ENCODE measurements at places on chromosomes 2 and 18.

DNA sequence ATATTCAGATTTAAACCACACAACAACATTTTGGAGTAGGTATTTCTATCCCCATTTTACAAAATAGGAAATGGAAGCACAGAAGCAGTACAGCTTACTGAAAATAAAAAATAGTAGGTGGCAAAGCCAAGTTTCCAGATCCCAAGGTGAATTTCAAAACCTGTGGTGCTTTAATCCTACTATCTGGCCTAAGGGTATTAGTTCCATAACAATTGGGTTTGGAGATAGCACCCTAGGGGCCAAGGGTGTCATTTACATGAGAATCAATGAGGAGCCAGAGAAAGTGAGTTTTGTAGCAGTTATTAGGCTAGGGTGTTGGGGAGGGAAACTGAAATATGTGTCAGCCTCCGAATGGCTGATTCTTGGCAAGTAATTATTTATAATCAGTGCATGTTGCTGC lies 24.9 kb downstream of the OSBPL6 start:
- no peak for DNase-seq

DNA sequence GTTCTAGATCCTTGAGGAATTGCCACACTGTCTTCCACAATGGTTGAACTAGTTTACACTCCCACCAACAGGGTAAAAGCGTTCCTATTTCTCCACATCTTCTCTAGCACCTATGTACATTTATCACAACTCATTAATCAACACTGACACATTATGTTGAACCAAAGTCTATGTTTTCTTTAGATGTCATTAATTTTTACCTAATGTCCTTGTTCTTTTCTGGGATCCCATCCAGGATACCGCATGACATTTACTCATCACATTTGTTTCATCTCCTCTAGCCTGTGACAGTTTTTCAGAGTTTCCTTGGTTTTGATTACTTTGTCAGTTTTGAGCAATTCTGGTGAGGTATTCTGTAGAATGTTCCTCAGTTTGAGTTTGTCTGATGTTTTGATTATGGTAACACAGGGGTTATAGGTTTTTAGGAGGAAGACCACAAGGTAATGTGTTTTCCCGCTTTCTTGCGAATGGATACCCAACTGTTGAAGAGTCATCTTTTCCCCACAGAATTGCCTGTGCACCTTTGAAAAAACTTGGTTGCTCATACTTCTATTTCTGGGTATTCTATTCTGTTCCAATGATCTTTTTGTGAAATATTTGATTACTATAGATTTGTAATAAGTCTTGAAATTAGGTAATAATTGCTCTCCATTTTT lies 3.0 kb upstream of the UGT1A9 start:
- no peak for DNase-seq

GRCh38 chr2:224024270-224024669 lies 14.8 kb downstream of the SERPINE2 start:
- no peak for DNase-seq

GRCh38 chr2:198137733-198138132 lies 333.3 kb downstream of the PLCL1 start:
- no peak for DNase-seq

DNA sequence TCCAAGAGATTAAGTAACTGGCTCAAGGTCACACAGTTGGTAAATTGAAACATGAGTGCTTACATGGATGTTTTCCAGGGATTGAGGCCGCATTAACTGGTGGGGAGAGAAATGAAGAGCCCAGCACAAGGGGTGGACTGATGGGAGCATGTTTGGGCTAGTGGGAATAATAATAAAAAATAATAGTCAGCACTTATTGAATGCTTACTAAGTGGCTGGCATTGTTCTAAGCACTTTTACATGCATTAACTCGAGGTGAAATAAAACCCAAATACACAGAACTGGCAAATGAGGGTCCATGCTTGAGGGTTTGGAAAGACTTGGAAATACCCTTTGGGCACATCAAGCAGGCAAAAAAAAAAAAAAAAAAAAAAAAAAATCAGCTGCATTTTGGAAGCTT lies 34.0 kb upstream of the CDK5R2 start:
- DNase-seq = no peak

- no peak for DNase-seq
Measured at GRCh38 chr2:171800639-171801038, 93.4 kb downstream of the SLC25A12 start.

- DNase-seq = no peak
Measured at GRCh38 chr18:9348766-9349165, 14.2 kb downstream of the TWSG1 start.

DNA sequence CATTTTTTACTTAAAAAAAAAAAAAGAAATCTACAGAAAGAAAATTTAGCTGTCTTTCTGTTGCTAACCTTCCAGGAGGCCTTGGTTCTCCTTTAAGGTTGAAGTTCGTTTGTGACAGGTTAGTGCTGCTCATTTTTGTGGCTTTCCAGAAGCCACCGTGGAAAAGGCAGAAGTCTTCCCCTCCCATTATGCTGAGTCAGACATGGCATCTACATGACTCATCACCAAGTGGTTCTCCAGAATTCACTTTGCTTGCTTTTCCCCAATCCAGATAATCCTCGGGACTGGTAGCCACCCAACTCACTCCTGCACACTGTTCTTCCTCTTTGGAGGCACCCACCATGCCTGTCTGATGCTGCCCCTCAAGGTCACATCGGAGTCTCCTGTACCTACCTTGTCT lies 228.7 kb downstream of the PIK3C3 start:
- no peak for DNase-seq

DNA sequence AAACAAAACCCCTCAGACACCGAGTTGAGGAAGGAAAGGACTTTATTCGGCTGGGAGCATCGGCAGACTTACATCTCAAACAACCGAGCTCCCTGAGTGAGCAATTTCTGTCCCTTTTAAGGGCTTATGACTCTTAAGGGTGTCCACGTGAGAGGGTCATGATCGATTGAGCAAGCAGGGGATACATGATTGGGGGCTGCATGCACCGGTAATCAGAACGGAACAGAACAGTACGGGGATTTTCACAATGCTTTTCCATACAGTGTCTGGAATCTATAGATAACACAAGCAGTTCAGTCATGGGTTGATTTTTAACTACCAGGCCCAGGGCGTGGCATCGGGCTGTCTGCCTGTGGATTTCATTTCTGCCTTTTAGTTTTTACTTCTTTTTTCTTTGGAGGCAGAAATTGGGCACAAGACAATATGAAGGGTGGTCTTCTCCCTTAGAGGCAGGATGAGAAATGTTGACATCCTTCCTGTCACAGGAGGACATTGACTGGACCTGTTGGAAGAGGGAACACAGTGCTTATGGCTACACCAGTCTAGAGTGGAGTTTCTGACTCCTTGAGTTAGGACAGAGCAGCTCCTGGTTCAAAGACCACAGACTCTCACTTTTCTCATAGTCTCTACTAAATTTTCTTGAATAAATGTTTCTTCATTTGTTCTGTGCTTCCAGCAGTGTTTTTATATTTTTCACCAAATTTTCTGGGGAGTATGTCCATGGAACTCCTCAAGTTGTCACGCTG lies 35.8 kb downstream of the SPOPL start:
- DNase-seq = no peak

- DNase-seq = no peak
Measured at GRCh38 chr2:46843316-46843715, 72.3 kb downstream of the MCFD2 start.

DNA sequence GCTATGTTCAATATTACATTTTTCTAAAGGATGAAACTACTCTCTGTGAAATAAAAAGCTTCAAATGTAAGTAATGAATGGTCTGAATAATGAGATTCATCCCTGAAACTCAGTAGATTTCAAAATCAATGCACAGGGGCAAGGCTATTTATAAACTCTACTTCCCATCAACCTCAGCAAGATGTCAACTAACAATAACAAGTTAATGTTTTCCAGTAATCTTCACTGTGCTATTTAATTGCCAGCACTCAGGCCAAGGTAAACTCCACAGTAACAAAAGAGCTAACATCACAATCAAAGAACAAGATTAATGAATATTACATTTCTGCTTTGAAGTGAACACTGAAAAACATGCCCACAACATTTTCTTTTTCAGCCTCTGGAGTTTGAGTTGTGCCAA lies 144.3 kb upstream of the ZFP36L2 start:
- DNase-seq = no peak

DNA sequence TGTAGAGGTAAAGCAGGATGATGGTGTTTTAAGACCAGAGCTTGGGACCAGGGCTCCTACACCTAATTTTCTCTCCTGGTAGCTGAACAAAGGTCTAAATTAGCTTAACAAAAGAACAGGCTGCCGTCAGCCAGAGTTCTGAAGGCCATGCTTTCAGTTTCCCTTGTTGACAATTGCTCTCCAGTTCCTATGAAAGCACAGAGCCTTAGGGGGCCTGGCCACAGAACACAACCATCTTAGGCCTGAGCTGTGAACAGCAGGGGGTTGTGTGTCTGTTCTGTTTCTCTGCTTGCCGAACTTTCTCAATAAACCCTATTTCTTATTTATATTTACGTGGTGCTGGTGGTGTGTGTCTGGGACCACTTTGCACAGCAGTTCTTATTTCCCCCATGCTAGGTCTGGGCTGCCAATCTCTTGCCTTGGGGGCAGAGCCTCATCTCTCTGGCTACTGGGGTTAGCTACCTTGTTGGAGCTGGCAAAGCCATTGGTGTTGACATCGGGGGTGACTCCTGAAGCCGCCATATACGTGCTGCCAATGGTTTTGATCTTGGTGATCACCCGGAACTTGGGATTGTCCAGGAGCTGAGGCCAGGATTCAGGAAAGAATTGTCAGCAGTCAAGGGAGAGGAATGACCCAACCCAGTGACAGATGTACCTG lies 29.0 kb downstream of the CENPO start:
- DNase-seq = no peak

GRCh38 chr2:235314371-235314930 lies 179.4 kb upstream of the AGAP1 start:
- peak; percentile 41 for DNase-seq

DNA sequence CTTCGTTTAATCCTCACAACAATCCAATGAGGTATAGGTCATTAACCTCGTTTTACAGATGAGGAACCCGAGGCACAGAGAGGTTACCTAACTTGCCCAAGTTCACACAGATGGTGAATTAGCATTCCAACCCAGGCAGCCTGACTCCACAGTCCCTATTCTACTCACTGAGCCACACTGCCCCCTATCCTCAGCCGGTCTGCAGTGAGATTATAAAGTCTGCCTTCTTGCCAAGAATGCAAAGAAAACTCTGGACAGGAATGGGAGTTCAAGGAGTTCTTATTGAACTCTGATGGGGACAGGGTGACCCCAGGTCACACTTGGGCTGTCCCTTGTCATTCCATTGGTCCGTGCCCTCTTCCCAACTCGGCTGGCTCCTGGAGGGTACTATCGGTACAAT lies 118.1 kb upstream of the MSH6 start:
- no peak for DNase-seq

DNA sequence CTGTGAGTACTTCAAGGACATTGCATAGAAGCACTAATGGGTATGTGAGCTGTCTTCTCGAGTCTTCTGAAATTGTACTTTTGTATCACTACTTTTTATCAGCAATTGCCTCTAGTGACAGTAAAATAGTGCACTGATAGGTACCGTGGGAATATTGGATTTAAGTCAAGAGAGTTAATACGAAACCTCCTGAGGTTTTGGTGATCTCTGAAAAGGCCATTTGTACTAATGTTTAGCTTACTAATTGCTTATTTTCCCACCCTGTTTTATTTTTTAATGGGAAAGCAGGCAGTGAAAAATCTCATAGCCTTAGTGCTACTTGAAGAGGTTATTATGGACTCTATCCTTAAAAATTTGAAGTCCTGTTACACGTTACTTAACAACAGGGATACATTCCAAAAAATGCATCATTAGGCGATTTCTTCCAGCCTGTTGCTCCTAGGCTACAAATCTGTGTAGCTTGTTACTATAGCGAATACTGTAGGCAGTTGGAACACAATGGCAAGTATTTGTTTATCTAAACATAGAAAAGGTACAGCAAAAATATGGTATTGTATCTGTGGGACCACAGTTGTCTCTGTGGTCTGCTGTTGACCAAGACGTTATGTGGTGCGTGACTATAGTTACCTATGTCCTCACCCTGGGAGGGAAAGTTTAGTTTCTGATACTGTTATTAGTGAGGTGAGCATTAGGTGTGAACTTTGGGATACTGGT lies 65.9 kb downstream of the CAB39 start:
- no peak for DNase-seq

GRCh38 chr18:26448714-26449159 lies 99.6 kb downstream of the KCTD1 start:
- DNase-seq = no peak

- DNase-seq = no peak
Measured at GRCh38 chr2:70371753-70372152, 69.9 kb upstream of the FAM136A start.

- DNase-seq = no peak
Measured at GRCh38 chr2:222477962-222478608, 53.7 kb downstream of the SGPP2 start.

DNA sequence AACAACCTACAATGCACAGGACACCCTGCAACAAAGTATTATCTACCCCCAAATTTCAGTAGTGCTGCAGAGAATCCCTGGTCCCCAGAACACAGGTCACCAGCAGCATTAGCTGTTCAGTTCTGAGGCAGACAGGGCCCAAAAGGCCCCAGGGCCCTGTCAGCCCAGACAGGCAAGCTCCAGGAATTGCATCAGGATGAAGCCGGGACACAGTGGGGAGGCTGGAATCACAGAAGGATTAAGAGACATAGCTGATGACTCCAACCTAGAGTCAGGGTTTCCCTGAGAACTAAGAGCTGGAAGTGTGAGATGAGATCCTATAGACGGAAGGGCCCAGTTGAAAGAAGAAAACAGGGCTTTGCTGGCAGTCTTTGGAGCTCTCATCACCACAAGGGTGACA lies 148.1 kb downstream of the GALNT14 start:
- no peak for DNase-seq

- no peak for DNase-seq
Measured at GRCh38 chr2:113861740-113862139, 28.1 kb upstream of the ACTR3 start.

DNA sequence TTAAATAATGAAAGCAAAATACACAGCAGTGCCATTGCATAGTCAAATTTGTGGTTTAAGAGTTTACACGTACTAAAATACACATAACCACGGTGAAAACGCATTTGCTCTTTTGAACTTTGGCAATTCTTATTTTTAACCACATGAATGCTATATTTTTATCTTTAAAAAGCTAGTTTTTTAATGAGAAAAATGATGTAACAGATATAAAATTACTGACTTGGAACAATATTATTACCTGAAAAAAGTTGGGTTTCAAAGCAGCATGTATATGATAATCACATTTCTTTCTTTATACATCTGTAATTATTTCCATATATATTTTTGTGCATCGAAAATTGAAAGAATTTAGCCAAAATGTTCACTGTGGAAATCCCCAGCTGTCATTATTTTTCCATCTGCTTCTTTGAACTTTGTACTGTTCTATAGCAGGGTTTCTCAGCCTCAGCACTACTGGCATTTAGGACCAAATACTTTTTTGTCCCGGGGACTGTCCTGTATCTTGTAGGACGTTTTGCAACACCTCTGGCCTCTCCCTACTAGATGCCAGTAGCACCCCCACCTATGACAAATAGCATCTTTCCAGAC lies 75.9 kb upstream of the CAB39 start:
- DNase-seq = no peak

Measured in NCI-H1694 treated with DMSO at 0.1 percent for 48 hours (cell line).